ENCODE measurements at places on chromosomes 1 and 21. TPM values are rescaled to one million over a fixed set of nuclear protein-coding genes. Genes with fewer than 3 reads are reported as not detected.

- DNase-seq: peak; percentile 54
These were observed 35.5 kb upstream of the PARP1 start for GRCh38 chr1:226443439-226443838.

GRCh38 chr1:240116831-240117769, 25.4 kb downstream of the FMN2 start:
- DNase-seq: no peak

GRCh38 chr1:1345384-1345783, 3.8 kb downstream of the DVL1 start:
- DNase-seq: no peak

DNA sequence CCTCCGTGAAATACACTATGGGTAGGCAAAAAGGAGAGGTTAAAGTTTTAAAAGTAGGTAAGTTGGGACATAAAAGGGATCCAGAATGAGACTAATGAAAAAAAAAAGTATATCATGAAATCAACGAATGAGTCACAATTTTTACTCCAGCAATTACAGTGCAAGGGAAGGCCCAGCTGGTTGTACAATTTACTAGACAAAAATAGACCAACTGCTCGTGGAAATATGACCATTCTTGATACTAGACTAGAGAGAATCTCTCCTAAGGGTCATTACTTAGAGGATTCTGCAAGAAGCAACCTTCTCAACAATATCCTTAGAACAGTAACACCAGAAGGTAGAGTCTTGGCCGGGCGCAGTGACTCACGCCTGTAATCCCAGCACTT, 55.1 kb upstream of the EFHD2 start:
- DNase-seq: peak; percentile 56

DNA sequence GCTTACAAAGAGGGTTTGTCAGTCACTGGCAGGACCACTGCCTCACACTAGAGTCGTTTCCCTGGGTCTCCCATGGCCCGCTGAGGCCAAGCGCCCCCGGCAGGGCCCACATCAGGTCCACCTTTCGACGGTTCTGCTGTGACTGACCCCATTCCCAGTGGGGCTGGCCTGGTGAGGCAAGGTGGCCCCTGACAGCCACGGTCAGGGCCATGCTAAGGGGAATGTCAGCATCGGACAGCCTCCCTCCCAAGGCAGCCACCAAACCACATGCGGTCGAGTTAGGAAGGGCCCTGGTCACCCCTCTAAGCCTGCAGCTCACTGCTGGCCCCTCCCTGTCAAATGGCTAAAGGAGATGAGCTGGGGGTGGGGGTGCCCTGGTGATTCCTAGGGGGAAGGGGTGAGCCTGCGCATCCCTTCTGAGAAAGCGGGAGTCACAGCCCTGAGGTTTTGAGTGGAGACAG, 2.9 kb upstream of the KIF17 start:
- DNase-seq: no peak

DNA sequence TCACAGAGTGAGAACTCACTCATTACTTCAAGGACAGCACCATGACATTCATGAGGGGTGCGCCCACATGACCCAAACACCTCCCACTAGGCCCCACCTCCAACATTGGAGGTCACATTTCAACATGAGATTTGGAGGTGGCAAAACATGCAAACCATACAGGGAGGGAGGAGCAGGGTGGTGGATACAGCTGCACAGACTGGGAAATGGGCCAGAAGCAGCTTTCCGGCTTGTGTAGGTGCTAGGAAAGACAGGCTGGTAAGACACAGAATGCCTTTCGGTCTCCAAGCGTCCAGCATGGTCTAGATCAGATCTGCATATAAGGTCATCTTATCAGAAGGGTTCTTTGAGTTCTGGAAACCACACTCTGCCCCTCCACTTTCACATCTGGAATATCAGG, 35.1 kb upstream of the TINAGL1 start:
- DNase-seq: no peak

The CELA3A gene
- total RNA-seq: not detected

DNA sequence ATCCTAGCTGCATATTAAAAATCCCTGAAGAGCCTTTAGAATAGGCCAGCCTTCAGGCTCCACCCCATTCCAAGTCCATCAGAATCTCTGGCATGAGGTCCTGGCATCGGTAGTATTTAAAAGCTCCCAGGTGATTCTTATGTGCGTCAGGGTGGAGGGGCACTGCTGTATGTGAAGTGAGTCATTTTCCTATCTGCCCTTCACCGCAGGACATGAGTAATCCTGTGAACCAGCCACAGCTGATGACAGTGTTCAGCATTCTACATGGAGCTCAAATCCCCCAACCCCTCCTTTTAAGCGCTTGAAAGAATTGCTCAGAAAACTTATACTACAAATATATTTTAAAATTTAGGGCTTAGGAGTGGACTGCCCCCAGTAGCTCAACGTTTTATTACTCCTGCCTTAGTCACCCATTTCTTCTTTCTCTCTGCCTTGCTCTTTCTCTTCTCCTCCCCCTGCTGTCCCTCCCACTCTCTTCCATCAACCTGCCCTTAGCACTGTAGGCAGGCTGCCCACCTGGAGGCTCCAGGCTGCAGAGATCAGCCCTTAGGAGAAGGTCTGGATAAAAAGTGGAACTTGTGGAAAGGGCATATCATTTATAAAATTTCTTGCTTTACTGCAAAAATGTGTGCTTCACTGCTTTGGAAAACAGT, 73.8 kb upstream of the ZNF281 start:
- DNase-seq: peak; percentile 91

- DNase-seq: no peak
These were observed 30.4 kb downstream of the WNT9A start for GRCh38 chr1:227917081-227917950.

GRCh38 chr1:119435052-119435451, 20.1 kb downstream of the HSD3B2 start:
- peak; percentile 49 for DNase-seq

- DNase-seq: peak; percentile 31
These were observed 81.6 kb upstream of the ACTL8 start for GRCh38 chr1:17673329-17674072.

- DNase-seq: no peak
These were observed 10.5 kb upstream of the ARF1 start for GRCh38 chr1:228071839-228072657.

Measured in LHCN-M2 (cell line).